Nucleus accumbens (tissue), 56 donors: ENCODE measurements at places on chromosomes 3 and 15.

GRCh38 chr3:101068876-101069606, 75.8 kb upstream of the ABI3BP start:
- DNase-seq: no peak

DNA sequence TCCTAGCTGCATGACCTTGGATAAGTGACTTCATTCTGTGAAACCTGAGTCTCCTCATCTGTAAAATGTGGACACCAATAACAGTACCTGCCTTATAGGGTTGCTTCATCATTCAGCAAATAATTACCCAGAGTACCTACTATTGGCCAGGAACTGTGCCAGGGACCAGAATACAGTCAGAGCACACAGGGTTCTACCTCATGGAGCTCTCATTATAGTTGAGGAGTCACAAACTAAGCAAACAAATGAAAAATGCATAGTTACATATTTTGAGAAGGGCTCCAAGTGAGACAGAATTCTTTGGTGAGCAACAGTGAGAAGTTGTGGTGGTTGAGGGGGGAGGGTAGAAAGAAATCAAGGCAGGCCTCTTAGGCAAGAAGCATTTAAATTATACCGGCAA, 308.6 kb upstream of the WNT5A start:
- no peak for DNase-seq

DNA sequence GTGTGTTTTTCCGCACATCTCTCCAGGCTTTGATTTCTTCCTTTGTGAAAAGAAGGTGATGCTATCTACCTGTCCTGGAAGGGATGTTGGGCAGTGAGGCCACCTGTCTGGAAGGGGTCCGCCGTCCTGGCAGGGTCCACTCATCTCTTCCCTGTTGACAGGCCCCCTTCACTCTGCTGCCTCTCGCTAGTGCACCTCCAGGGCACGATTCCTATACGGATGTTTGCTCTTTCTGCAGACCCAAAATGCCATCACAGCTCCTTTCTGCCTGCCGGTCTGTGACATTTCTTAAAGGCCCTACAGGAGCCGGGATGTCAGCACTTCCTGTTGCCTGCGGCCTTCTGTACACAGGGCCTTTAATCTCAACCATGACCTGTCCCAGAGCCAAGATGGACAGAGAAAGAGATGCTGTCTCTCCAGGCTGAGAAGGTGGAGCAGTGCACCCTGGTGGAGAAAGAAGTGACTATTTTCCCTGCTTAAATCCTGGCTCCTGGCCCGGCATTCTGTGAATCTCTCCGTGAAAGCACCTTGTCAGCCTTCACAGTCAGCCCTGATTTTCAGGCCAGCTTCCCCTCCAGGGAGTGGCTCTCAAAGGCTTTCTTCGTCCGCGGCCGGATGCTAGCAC, 7.4 kb downstream of the FAM3D start:
- no peak for DNase-seq

- no peak for DNase-seq
Measured at GRCh38 chr3:120622870-120623726, 27.0 kb downstream of the NDUFB4 start.

GRCh38 chr3:154040283-154040682, 80.9 kb upstream of the ARHGEF26 start:
- no peak for DNase-seq
